ENCODE measurements at places on chromosomes 6 and 20.

DNA sequence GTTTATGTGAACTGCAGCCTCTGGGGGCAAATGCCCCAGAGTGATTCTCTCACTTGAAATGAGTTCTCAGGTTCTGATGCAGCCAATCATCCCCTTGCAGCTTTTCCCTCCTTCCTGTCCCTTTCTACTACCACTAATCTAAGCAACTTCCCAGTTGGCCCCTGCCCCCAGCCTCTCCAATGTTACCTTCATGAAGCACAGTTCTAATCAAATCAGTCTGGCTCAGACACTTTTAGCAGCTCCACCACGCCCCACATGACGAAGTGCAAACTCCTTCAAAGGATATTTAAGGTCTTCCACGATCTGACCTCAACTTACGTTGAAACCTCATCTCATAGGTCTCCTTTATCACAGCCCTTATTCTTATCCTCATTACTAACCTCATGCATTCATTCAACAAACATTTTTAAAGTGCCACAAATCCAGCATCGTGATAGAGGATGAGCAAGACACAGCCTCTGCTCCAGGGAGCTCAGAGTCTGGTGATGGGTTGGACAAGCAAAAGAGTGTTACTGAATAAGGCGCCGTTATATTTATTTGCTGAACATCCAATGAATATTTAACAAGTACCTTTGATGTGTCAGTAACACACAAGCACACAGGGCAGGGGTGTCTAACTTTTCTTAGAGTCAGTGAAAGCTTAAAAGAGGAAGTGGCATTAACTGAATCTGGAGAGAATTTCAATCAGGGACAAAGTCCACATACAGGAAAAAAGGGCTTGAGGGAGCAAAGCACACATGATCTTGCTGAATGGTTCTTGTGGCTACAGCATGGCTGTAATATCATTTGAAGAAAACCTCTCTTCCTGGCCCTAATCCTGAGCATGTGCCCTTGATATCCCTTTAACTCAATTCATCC, 20.4 kb upstream of the DTNBP1 start:
- DNase-seq, result peak; percentile 20

DNA sequence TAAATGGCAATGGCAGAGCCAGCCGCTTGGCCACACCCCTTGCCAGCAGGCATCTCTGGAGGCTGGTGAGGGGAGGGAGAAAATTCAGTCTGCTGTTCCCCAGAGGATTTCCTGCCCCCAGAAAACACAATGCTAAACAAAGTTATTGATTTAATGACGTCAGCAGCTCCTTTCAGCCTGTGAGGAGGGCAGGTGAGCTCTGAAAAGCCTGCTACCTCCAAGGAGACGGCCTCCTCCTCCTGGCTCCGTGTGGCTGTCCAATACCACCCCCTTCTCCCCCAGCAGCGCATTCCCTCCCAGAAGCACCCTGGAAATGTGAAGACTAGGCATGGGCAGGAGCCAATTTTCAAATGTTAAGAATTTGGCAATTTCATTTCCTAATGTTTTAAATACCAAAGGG, 393.1 kb downstream of the ZFAND3 start:
- DNase-seq, result no peak

DNA sequence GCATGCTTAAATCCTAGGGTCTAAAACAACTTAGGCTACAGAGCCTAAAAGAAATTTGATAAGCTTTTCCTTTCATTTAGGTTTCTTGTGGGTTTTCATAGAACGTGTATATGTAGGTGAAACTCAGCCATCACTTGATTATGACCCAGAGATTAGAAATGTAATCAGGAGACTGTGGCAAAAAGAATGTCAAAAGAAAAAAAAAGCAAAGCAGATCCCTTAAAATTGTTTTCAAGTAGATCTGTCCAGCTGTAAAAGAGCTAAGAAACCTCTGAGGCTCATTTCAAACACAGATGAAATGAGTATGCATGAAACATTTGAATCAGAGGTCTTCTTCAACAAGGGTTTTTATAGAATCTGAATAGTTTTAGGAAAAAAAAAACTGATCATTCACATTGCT, 341.3 kb upstream of the PRDM1 start:
- DNase-seq, result no peak

- DNase-seq, result no peak
Observed at GRCh38 chr6:122207794-122208193, 191.7 kb upstream of the HSF2 start.

DNA sequence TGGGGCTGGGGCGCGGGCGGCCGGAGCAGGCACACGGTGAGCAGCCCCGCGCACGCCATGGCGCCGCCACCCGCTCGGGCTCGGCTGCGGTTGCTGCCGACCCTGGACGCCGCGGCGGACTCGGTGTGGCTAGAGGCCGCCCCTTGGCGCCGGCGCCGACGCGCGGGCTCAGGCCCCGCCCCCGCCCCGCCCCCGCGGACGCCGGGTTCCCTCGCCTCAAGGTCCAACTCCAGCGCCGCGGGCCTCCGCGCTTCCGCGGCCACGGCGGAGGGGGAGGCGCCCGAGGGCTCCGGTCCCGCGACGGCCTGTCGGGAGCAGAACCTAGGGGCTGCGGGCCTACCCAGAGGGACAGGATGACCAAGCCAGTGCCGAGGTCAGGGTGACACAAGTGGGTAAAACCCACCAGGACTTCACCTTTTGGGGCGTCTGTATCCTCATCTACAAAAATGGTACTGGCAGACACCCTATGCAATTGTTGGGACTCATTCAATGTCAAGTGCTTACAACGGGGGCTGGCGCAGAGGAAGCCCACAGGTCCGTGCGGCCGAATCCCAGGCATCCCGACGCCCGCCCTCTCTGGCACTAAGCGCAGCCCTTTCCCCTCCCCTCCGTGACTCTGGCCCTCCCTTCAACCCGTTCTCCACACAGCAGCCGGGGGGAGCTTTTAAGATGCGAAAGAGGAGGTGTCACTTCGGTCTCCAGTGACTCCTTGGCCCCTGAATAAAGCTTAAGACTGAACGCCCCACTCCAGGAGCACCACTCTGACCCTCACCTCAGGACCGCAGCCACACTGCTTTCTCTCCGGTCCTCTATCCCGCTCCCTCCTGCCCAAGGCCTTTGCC, at the start of gene NECAB3:
NECAB3 (minus strand) TSS at position 135 of the 842 bp plus-strand sequence; CDS start at position 59, 76 bp downstream.
- peak; percentile 58 for DNase-seq

GRCh38 chr6:105196076-105196475, 16.3 kb upstream of the POPDC3 start:
- no peak for DNase-seq

GRCh38 chr20:49595811-49596561, 28.0 kb upstream of the PTGIS start:
- no peak for DNase-seq

DNA sequence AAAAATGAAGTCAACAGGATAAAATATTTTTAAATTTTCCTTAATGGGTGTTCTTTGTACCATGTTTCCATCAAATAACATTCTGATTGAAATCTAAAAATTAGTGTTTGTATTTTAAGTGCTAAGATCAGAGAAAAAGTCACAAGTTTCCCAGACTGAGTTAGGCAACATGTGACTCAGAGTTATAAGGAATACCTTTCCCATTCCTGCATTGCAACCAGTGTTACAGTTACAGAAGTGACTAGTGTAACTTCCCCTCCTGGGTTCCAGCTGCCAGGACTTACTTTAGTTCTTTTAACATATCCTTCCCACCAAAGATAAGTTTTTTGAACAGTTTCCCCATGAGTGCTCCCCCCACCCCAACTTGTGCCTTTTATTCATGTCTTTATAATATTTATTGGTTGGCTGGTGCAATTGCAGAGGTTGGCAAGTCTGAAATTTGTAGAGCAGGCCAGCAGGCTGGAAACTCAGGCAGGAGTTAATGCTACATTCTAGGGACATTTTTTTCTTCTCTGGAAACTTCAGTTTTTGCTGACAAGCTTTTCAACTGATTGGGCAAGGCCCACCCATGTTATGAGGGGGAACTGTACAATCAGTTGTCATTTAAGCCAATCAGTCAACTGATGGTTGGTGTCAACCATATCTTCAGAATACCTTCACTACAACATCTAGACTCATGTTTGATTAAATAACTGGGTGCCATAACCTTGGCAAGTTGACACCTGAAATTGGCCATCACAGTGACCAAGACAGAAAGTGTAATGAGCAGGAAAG, 22.9 kb upstream of the ESR1 start:
- DNase-seq, result no peak

GRCh38 chr6:166342349-166343149, at the start of gene SFT2D1:
Gene SFT2D1 (minus strand): TSS chr6:166342545. CDS start chr6:166342481, 64 bp downstream.
- DNase-seq, result peak; percentile 87

DNA sequence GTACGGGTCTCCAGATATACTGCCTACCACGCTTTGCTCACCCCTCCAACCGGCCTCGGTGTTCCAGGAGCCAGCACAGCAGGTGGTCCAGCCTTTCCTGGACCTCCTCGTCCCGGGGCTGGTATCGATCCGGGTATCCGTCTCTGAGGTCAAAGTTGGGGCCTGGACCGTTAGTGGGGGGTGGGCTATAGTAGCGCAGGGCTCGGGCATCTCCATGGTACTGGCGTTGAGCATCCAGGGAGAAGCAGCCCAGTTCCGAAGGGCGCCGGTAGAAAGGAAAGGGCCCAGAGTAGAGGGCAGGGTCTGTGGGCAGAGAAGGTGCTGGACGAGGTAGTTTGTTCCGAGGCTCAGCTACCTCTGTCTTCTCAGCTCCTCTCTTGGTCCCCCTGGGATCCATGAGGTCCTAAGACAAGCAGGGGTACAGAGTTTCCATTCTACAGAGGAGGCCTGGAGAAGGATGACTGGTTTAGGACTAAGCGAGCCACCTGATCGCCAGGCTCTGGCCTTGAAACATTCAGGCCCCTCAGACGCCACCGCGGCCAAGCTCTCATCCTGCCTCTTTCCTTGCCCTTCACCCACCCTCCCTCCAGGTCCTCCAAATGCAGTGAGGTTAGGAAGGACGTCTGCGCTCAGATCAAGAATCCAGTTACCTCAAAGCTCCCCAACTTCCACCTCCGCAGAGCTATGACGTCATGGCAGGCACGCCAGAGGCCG, 502 bp downstream of the DXO start:
- DNase-seq, result no peak

DNA sequence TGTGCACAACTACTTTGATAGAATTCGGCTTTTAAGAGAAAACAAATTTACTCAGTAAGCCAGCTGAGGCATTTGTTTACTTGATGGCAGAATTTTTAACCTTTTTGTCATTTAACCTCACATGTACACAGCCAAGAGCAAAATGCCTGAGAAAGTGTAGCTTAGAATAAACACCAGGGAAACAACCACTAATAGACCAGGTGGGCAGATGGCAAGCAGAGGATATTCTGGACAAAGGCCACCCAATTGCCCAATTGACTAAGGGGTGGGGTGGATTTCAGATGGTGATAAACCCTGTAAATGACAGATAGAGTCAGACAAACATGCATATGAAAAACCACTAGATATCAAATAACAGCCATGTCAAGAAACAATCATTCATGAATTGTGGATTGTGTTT, 190.7 kb upstream of the FBXL4 start:
- DNase-seq, result no peak

GRCh38 chr20:11734431-11734830, 183.3 kb upstream of the BTBD3 start:
- no peak for DNase-seq

GRCh38 chr20:34549291-34549928, 9.1 kb upstream of the MAP1LC3A start:
- no peak for DNase-seq

DNA sequence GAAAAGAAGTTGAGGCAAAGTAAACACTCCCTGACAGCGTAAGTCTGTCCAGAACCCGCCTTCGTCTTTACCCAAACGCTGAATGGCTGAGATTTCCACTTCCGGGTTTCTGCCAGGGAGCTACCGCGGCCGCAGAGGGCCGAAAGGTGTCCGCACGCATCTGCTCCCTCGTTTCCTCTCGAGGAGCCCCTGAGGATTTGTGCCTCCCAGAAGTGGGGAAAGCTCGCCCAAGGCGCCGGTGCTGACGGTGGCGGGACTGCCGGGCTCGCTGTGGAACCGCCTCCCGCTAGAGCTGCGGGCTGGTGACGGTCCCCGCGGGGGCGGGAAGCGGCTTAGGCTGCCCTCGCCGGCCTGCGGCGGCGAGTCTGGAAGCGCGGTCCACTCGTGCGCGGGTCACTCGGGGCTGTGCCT, 1760.2 kb upstream of the DEFB115 start:
- no peak for DNase-seq

GRCh38 chr20:53642196-53643030, 48.8 kb upstream of the ZNF217 start:
- peak; percentile 85 for DNase-seq

Data from AML-193 (cell line).